ENCODE measurements at places on chromosomes 12 and 14. TPM values are rescaled to one million over a fixed set of nuclear protein-coding genes. Genes with fewer than 3 reads are reported as not detected.

Gene RTL1
- not detected for total RNA-seq

Gene RIMKLB
- total RNA-seq, result 25.0 TPM

Gene RAB3IP
- total RNA-seq, result 1.9 TPM

Gene INHBC
- not detected for total RNA-seq

Gene LRP10
- 47.1 TPM for total RNA-seq

Gene PLA2G1B
- total RNA-seq, result not detected

Gene AQP2
- not detected for total RNA-seq

Gene OR4Q3
- not detected for total RNA-seq

Gene RBMS2
- total RNA-seq, result 4.6 TPM

Gene SLC7A8
- total RNA-seq, result 0.15 TPM

Measured in smooth muscle cell of the coronary artery (primary cell).